ENCODE measurements at places on chromosomes 2 and 18. TPM values are rescaled to one million over a fixed set of nuclear protein-coding genes. Genes with fewer than 3 reads are reported as not detected.

The CXCR4 gene
- total RNA-seq, result 3.9 TPM

The ADD2 gene
- total RNA-seq, result 0.17 TPM

The CSRNP3 gene
- 2.1 TPM for total RNA-seq

The HAAO gene
- total RNA-seq, result 3.6 TPM

The ERCC3 gene
- total RNA-seq, result 47.5 TPM

The HNMT gene
- 21.3 TPM for total RNA-seq

The IL36RN gene
- total RNA-seq, result 97.5 TPM

The NCKAP5 gene
- 2.7 TPM for total RNA-seq

The ACTG2 gene
- 5.2 TPM for total RNA-seq

The SERPINB2 gene
- total RNA-seq, result 89.6 TPM

The TLK1 gene
- total RNA-seq, result 27.8 TPM

The GALR1 gene
- not detected for total RNA-seq

The CNGA3 gene
- not detected for total RNA-seq

The DYSF gene
- 0.93 TPM for total RNA-seq

The MSGN1 gene
- total RNA-seq, result not detected

The TSPYL6 gene
- total RNA-seq, result not detected

The RAB10 gene
- 143 TPM for total RNA-seq

The GREB1L gene
- 3.7 TPM for total RNA-seq

The UNC80 gene
- total RNA-seq, result 0.62 TPM

The TMEM185B gene
- total RNA-seq, result 33.3 TPM

The TSGA10 gene
- 7.0 TPM for total RNA-seq

All from lower leg skin (tissue), 4 donors.